ENCODE measurements at places on chromosomes 1 and 21.
A peak's percentile ranks its signal among the peaks of the same experiment; 100 is the strongest.

DNA sequence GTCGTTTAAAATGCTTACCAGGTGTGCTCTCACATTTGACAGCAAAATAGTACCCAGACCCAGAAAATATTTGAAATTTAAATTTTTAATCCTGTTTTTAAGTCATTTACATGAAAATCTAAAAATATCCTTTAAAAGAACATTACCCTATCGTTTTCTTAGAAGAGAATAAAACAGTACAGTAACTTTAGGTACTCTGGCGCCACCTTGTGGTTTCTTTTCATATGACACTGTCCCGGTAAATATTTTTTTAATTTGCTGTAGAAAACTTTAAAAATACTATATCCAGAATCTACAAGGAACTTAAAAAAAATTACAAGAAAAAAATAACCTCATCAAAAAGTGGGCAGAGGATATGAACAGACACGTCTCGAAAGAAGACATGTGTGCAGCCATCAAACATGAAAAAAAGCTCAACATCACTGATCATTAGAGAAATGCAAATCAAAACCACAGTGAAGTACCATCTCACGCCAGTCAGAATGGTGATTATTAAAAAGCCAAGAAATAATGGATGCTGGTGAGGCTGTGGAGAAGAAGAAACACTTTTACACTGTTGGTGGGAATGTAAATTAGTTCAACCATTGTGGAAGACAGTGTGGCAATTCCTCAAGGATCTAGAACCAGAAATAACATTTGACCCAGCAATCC lies 129.2 kb downstream of the RGS21 start:
- peak; percentile 58 for DNase-seq

DNA sequence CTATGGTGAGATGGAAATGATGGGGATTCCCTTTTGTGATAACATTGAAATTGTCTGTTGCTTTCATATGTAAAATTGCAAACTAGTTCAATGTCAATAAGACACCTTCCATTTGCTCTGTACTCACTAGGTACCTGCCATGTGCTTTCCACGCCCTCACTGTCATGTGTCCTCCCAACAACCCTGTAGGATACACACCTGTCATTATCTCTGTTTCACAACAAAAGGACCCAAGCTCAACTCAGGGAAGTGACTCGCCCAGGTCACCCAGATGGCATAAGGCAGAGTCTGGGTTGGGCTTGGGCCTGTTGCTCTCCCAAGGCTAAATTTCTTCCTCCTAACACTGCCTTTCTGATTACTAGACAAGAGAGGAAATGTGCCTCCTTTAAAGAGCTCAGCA lies 45.3 kb upstream of the MCOLN3 start:
- DNase-seq = no peak

- peak; percentile 59 for DNase-seq
Observed at GRCh38 chr1:206935491-206936067, 10.7 kb downstream of the PIGR start.

DNA sequence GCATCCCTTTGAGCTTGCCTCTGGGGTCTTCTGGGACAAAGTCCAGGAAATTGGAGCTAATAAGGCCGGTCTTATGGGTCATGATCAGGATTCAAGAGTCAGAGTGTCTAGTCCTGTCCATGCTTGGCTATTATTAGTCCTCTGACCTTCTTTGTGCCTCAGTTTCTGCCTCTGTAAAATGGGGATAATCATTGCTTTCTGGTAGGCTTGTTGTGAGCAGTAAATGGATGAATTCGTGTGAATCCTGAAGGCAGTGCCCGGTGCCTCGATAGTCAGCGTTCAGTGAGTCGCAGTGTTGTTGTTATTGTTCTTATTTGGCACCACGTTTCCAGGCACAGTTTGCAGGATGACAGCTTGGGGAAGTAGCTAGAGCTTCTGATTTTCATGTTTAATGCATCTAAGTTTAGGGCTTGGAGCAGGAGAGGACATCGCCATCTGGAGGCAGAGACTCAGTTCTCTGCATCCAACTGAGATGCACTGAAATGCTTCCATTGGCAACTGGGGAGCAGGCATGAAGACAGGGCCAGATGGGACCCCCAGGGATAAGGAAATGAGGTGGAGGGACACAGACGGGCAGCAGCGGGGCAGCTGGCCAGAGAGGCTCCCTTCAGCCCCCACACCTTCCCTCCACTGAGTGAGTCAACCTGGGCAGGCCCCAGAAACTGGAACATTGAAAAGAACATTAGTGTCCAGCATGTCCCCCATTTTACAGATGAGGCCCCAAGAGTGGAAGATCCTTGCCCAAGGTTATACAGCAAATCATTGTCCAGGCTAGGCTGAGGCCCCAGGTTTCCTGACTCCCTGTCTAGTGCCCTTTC lies 160.3 kb downstream of the PTPRU start:
- DNase-seq = no peak

DNA sequence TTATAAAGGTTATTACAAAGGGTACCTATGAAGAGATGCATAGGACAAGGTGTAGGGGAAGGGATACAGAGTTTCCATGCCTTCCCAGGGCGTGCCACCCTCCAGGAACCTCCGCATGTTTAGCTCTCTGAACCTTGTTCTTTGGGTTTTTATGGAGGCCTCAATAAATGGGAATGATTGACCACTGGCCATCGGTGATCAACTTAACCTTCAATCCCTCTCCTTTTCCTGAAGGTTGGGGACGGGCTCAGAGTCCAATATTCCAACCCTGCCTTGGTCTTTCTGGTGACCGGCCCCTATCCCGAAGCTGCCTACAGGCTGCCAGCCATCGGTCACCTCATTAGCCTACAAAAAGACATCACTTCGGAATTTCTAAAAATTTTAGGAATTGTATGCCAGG lies 11.7 kb downstream of the CD244 start:
- DNase-seq = no peak

DNA sequence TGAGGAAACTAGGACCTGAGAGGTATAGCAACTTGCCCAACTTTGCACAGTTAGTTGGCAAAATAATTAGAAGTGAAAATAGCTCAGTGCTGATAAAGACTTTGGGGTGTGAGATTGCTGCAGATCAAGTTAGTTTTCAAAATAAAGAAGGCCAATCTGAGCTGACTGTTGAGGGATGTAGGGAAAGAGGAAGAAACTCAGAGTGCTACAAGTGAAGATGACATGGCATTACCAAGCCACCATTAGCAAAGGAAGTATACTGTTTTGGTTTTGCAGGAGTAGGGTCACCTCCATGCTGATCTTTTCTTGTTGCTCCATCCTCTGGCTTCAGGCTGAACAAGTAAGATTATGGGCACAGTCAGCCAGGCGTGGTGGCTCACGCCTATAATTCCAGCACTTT lies 78.7 kb upstream of the ADAM30 start:
- no peak for DNase-seq

GRCh38 chr21:21034036-21034435 lies 35.8 kb downstream of the NCAM2 start:
- no peak for DNase-seq

- DNase-seq = no peak
Observed at GRCh38 chr1:18684303-18684702, 53.7 kb downstream of the PAX7 start.

GRCh38 chr1:156154317-156154749 lies 948 bp downstream of the SEMA4A start:
- DNase-seq = peak; percentile 92

DNA sequence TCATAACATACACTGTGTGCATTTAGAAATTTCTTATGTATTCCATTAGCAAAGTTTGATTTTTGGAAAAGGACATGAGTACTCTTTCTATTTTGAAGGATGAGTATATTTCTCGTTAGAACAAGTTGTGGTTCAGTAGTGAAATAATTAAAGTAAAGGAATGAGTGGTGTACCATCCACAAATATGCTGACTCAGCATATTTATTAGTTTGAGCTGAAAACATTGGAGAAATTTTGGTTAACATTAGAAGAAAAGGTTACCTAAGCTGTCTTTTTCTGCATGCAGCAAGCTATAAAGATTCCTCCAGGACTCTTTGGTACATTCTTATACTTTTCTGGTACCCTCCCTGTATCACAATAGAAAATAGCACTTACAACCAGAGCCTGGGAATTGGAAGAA lies 5.7 kb upstream of the OR2L5 start:
- DNase-seq = no peak

DNA sequence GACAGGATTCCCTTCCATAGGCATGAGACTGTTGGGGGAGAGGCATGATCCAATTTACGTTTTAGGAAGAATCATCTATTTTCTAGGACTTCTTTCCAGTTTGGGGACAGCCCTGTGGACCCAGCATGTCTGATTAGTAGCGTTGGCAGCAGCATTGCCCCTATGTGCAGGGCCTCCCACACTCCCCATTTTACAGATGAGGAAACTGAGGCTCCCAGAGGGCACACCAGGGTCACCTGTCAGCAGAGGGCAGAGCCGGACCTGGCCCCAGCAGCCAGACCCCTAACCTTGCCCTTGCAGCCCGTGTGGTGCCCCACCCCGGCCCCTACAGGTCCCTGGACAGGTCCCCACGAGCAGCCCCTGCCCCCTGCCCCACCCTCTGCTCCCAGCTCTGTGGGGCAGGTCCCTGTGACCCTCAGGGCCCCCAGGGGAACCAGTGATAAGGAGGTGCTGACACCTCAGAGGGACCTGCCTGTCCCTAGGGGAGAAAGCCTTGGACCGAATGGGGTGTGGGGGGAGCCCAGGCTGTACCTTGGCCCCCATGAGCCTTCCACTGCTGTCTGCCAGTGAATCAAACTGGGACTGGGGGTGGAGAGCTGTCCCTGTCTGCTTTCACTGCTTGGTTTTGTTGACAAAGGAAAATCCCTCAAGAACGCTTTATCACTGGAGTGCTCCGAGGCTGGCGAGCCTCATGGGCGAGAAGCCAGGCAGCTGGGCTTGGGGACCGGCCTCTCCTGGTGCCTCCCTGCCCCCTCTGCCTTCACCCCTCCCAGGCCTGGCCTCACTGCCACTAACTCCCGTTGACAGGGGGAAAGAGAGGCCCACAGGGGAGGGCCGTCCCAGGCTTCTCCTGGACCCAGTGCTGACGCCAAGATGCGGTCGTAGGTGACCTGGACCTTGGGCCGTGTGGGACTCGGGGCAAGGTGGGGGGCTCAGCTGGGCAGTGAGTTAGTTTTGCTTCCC lies 39.4 kb upstream of the CCDC27 start:
- DNase-seq = no peak

- no peak for DNase-seq
Observed at GRCh38 chr1:209400351-209401220, 182.9 kb upstream of the CAMK1G start.

DNA sequence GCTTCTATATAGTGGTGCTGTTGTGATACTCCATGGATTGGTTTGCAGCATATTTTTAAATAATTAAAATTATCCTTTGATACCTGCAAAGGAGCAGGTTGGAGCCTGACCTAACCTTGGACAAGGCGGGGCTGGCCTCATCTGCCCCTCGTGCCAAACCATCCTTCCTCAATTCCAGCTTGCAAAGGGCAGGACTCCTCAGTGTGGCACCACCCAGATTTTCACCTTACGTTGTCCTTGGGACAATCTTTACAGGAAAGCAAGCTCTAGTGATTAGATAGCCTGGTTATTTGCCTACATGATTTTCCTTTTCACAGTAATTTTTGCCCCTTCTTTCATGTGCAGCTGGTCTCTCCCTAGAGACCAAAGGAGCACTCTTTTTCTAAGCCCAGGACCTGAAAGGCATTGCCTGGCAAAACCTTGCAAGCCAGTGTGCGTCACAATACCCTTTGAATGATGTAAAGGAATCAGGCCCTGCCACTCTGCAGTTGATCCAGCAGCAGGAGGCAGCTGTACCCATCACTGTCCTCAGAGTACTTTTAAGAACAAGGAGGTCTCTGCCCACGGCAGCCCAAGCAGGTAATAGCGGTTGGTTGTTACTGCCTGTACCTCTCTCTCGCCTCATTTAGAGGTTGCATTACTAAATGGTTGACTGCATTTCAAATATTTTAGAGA lies 99.4 kb downstream of the ADSS2 start:
- no peak for DNase-seq

DNA sequence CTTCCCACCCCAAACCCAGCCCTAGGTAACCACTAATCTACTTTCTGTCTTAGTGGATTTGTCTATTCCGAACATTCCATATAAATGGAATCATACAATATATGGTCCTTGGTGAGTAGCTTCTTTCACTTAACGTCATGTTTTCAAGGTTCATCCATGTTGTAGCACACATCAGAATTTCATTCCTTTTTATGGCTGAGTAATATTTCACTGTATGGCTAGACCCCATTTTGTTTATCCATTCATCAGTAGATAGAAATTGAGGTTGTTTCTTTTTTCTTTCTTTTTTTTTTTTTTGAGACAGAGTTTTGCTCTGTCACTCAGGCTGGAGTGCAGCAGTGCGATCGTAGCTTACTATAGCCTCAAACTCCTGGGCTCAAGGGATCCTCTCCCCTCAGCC lies 3.2 kb downstream of the SPATA21 start:
- DNase-seq = no peak

GRCh38 chr1:31596737-31597097 lies 20.4 kb downstream of the TINAGL1 start:
- DNase-seq = no peak

DNA sequence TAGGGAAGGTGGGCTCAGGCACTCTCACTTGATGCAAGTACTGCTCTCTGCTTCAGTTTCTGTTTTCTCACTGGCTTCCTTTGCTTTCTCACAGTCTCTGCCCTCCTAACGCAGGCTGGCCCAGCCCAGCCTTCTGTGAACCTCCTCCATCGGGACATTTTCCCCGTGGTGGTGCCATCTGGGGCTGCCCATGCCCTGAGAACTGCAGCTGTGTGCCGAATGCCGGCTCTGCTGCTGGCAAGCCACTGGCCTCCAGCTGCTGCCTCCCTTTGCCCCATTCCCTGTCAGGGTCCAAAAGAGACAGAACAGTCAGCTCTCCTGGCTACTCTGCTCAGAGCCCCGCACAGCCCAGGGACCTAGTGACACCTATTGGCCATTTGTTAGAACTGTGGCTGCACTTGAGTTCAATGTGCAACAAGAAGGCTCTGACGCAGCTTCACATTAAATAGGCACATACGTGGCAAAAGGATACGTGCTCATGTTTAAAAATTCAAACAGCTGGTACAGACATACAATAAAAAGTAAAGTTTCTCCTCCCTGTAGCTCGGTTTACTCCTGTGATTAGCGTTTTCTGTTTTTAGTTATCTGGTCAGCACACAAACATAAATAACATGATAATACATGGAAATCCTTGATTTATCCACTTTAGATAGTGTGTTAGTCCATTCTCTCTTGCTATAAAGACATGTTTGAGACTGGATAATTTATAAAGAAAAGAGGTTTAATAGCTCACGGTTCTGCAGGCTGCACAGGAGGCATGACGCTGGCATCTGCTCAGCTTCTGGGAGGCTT lies 46.6 kb downstream of the FCRL5 start:
- DNase-seq = peak; percentile 77

DNA sequence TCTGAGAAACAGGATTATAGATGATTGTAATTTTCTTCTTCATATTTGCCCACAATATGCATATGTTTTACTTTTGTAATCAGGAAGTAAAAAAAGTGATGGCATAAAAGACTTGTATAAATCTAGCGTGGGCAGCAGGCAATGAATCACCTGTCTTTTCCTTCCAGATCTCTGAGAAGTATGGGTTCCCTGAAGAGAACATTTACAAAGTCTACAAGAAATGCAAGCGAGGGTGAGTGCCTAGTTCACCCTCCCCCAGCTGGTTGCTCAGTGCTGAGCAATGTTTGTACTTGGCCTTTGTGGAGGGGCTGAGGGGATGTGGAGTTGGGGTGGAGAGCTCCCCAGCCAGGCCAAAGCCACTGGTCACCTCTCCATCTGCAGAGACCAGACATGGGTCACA lies 30.7 kb downstream of the GRHL3 start:
- no peak for DNase-seq

All from B cell (primary cell).